ENCODE measurements at places on chromosomes 16 and 17. TPM values are rescaled to one million over a fixed set of nuclear protein-coding genes. Genes with fewer than 3 reads are reported as not detected.

DNA sequence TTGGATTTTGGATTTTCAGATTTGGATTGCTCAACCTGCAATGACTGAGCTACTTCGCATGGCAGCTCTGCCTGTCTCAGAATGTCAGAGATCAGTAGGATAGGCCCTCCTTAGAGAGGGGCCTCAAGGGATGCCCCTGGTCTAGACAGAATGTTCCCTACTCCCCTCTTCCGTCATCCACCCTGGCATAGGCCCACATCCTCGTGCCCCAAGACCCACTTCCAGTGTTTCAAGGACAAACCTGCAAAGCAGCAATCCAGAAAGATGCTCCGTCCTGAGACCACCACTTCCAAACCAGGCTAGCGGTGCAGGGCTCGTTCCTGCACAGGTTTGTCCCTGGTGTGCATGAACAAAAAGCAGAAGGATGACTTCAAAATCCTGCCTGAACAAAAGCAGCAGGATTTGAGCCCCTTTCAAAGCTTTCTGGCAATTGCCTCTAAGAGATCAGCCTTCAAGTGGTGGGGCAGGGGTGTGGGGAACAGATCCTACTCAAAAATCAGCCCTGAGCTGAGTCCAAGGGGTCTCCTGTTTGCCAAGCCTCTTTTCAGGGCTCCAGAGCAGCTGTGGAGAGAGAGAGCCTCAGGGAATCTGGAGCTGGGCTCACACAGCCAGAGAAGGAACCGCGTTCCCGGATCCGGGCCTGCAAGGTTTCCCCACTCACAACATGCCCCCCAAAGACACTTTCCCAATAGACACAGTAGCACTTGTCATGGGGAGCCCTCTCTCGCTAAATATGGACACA, 121.1 kb downstream of the SOCS1 start:
- peaks cover 63% of the 10 kb centered on the region for H3K4me1 ChIP-seq
- H3K4me3 ChIP-seq: no peak overlapping the region
- peak overlapping the region; percentile 43 for H3K27ac ChIP-seq

SGCA gene
- total RNA-seq: 7.8 TPM

EPX gene
- total RNA-seq: not detected

DNA sequence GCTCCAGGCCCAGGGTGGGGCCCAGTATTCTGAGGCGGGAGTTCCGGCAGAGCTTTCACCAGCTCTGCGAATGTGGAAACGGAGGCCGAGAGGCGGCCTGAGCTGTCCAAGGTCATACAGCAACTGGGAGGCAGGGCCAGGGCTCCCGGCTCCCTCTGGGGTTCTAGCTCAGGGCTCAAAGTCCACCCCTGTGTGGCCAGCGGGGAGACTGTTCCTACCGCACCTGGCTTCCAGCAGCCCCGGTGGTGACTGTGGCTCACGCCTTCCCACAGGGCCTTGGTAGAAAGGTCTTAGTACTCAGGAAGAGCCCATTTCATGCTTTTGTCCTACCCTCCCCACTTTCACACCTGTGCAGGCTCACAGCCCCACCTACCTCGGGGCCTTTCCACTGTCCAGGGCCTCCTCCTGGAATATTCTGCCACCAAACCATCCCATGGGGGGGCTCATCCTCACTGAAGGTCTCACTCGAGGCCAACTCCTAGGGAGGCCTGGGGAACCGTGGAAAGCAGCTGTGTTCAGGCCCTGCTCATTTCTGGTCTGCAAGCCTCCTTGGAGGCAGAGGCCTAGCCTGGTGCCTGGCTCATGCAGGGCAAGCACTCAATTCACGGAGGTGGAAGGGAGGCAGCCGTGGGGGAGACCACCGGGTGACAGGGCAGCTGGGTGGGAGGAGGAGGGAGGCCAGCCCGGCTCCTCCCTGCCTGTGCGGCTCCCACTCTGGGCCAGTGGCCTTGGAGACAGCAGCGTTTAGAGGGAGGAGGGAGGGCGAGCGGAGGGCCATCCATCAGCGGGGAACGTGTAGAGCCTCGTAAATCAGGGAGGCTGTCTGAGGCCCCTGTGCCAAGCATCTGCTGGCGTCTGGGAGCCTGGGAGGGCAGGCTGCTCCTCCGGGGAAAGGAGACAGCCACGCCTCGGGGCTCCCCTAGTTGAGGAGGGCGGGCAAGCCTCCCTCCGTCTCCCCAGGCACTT, 12.7 kb upstream of the DOC2B start:
- no peak overlapping the region for H3K4me3 ChIP-seq
- H3K27me3 ChIP-seq: no peaks in the 10 kb centered on the region
- H3K4me1 ChIP-seq: no peaks in the 10 kb centered on the region
- no peaks in the 10 kb centered on the region for H3K36me3 ChIP-seq
- no peak overlapping the region for H3K27ac ChIP-seq
- no peak for DNase-seq

GRCh38 chr16:69542974-69543373, 22.8 kb upstream of the NFAT5 start:
- no peaks in the 10 kb centered on the region for H3K4me1 ChIP-seq
- DNase-seq: no peak

KRT222 gene
- 7.1 TPM for total RNA-seq

GRCh38 chr17:17835415-17836249, 1.2 kb downstream of the SREBF1 start:
- H3K27ac ChIP-seq: peak overlapping the region; percentile 100
- H3K27me3 ChIP-seq: no peaks in the 10 kb centered on the region
- H3K4me1 ChIP-seq: no peaks in the 10 kb centered on the region

DNA sequence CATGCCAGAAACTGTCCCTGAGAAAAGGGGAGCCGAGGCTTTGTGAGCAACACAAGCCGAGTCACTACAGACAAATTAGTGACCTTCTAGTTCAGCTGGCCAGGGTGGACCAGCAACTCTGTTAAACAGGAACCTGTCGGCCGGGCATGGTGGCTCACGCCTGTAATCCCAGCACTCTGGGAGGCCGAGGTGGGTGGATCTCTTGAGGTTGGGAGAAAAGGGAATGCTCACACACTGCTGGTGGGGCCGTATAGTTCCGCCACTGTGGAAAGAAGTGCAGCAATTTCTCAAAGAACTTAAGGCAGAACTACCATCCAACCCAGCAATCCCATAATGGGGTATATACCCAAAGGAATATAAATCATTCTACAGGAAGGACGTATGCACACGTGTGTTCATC, 67.8 kb downstream of the C16orf95 start:
- H3K36me3 ChIP-seq: no peaks in the 10 kb centered on the region
- no peak for DNase-seq
- no peak overlapping the region for H3K27ac ChIP-seq

- H3K36me3 ChIP-seq: no peaks in the 10 kb centered on the region
- H3K4me1 ChIP-seq: no peaks in the 10 kb centered on the region
- H3K27me3 ChIP-seq: no peaks in the 10 kb centered on the region
- H3K27ac ChIP-seq: no peak overlapping the region
- no peak overlapping the region for H3K4me3 ChIP-seq
- no peak for DNase-seq
Observed at GRCh38 chr17:49882434-49882833, 34.6 kb upstream of the TAC4 start.

SLFN14 gene
- not detected for total RNA-seq

GRCh38 chr16:66696669-66697630, at the start of gene CMTM4:
Gene CMTM4, minus strand, starts transcription at chr16:66696743. Its CDS starts 218 bp downstream, at chr16:66696525.
- peak; percentile 63 for DNase-seq
- peak within 1 kb of the TSS; percentile 79 for H3K4me3 ChIP-seq
- peak within 1 kb of the TSS; percentile 77 for H3K27ac ChIP-seq
- no peaks in the 10 kb centered on the region for H3K36me3 ChIP-seq

DNA sequence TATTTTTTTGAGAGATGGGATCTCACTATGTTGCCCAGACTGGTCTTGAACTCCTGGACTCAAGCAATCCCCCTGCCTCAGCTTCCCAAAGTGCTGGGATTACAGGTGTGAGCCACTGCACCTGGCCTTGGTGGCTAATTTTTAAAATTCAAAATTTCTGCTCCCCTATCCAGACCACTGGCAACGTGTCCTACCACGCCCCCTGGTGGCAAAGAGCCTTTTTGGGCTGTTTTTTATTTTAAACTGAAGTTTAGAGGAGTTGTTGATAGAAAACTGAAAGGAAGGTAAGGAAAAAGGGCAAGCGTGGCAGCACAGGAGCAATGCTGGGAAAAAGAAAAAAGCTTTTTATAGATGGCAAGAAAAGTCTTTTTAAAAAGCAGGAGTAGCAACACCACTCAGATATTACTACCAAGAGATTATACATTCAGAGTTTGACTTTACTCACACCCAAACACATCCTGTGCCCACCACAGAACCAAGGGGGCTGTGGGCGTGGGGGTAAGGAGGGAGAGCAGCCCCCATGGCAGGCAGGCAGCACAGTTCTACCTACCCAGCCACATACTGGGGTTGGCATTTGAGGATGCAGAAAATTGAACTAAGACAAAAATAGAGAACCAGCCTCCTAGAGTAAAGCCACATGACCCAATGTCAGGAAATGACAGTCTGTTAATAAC, 4.2 kb upstream of the MXRA7 start:
- no peak overlapping the region for H3K4me3 ChIP-seq
- peaks cover 16% of the 10 kb centered on the region for H3K4me1 ChIP-seq
- H3K27me3 ChIP-seq: no peaks in the 10 kb centered on the region
- H3K36me3 ChIP-seq: peaks cover 12% of the 10 kb centered on the region
- H3K27ac ChIP-seq: no peak overlapping the region
- DNase-seq: peak; percentile 78

MPP2 gene
- total RNA-seq: 22.9 TPM

DNA sequence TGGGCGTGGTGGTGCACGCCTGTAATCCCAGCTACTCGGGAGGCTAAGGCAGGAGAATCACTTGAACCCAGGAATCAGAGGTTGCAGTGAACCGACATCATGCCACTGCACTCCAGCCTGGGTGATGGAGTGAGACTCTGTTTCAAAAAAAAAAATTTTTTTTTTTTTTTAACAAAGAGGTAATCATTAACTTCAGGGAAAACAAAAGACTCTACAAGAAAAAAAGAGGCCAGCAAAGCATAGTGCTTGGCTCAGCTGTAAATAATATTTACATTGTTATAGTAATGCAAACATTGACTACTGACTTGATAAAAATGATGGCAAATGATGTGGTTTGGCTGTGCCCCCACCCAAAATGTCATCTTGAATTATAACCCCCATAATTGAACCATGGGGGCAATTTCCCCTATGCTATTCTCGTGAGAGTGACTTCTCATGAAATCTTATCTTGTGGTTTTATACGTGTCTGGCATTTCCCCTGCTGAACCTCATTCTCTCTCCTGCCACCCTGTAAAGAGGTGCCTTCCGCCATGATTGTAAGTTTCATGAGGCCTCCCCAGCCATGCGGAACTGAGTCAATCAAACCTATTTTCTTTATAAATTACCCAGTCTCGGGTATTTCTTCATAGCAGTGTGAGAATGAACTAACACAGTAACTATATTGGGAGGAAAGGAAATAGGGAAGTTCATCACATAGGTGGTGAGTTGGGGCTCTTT, 12.7 kb upstream of the SSTR2 start:
- no peaks in the 10 kb centered on the region for H3K4me1 ChIP-seq
- H3K4me3 ChIP-seq: no peak overlapping the region
- H3K27ac ChIP-seq: no peak overlapping the region
- no peaks in the 10 kb centered on the region for H3K36me3 ChIP-seq

KRTAP9-4 gene
- not detected for total RNA-seq

DNA sequence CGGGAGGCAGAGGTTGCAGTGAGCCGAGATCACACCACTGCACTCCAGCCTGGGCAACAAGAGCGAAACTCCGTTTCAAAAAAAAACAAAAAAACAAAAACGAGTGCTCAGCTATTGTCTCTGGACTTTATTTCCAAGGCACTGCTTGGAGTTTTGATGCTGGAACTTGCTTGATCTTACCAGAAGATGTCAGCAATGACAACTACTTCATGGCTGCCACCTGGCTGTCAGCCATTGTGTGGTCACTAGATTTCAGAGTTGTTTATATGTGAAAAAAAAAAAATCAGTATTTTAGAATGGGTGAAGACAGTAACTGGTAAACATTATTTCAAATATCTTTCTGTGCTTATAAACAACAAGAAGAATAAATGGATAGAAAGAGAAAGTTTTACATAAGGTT, 26.3 kb upstream of the OR4D1 start:
- no peaks in the 10 kb centered on the region for H3K36me3 ChIP-seq
- DNase-seq: no peak
- H3K4me1 ChIP-seq: no peaks in the 10 kb centered on the region
- H3K4me3 ChIP-seq: no peak overlapping the region
- no peak overlapping the region for H3K27ac ChIP-seq
- no peaks in the 10 kb centered on the region for H3K27me3 ChIP-seq

- no peaks in the 10 kb centered on the region for H3K4me1 ChIP-seq
- H3K36me3 ChIP-seq: no peaks in the 10 kb centered on the region
- no peak overlapping the region for H3K4me3 ChIP-seq
- peak overlapping the region; percentile 10 for H3K27ac ChIP-seq
- no peaks in the 10 kb centered on the region for H3K27me3 ChIP-seq
Observed at GRCh38 chr16:81823111-81823510, 44.0 kb downstream of the PLCG2 start.

DNA sequence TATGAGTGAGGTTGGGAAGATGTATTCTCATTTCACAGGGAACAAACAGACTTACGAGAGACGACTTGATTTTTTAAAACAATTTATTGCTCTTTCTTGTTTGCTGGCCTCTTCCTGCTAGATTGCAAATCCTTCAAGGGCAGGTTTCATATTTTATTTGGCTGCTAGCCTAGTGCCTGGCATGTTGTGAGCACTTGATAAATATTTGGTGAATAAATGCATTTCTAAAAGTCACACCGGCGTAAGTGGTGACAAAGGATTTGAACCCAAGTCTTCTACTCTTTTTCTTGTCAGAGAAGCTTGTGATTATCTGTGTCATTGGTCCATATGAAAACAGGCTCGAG, 1.4 kb downstream of the WWP2 start:
- no peaks in the 10 kb centered on the region for H3K27me3 ChIP-seq
- peak overlapping the region; percentile 90 for H3K27ac ChIP-seq
- H3K4me1 ChIP-seq: peaks cover 4% of the 10 kb centered on the region
- H3K36me3 ChIP-seq: no peaks in the 10 kb centered on the region
